Adipocyte (in vitro differentiated cells): ENCODE measurements at places on chromosomes 4 and X.

DNA sequence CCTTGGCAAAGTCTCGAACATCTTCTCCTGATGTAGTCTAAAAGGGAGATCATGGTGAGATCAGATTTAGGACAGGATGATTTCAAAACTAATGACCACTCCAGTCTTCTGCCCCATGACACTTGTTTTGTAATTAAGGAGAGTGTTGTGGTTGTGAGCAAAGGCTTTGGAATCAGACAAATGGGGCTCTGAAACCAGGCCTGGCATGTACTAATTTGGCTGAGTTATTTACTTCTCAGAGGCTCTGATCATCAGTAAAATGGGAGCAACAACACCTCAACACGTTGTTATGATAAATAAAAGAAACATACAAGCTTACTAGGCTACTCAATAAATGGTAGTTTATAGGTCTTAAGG is 106.9 kb upstream of the FTHL17 start:
- DNase-seq, result no peak

DNA sequence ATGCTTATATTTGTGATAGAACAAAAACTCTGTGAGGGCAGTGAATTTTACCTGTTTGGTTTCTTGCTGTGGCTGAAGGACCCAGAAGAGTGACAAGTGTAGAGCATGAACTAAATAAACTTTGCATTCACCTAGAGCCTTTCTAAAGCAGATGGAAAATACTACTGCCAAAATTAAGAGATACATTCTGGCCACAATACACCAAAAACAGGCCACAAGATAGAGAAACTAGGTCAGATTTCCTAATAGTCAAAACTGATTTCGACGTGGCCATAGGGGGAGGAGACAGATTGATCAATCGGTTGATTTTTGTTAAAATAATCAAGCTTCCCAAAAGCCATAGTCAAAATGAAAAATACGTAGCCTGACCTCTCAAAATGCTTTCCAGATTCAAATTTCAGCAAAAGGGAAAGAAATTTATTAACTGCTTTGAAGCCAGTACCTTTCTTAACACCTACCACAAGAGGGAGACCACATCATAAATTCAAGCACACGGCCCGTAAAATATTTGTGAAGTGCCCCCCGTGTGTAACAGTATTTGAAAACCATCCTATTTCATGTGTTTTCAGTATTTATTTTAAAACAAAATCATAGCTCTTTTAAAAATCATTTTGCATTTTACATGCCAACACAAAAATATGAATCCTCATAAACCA is 132.4 kb downstream of the CORIN start:
- peak; percentile 35 for DNase-seq

DNA sequence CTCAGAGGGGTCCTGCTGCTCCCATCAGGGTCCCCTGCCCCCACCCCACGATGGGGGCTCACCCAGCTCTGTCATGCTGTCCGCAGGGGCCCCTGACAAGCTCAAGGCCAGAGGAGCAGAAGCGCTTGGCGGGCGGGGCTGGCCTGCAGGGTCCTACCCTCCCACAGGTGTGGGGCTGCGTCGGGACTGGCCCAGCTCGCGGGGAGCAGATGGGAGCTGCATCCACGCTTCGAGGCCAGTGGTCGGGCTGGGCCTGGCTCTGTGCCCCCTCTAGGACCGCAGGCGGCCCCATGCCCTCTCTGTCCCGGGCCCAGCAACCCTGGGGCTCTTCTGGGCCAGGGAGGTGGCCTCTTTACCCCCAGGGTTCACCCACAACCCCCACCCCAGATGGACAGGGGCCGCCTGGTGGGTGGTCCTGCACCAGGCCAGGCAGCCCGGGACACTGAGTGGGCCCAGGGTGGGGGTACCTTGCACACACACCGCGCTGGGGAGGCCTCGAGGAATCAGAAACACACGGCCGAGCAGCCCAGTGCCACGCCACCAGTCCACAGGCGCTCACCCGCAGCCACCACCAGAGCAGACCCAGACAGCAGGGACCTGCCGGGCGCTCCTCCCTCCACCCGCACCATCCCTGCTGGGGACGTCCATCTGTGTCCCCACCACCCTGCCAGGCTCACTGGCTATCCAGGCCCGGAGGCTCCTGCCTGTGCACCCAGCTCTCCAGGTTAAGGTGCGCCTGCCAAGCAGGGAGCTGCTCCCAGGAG is 30.0 kb downstream of the TACC3 start:
- DNase-seq, result no peak

DNA sequence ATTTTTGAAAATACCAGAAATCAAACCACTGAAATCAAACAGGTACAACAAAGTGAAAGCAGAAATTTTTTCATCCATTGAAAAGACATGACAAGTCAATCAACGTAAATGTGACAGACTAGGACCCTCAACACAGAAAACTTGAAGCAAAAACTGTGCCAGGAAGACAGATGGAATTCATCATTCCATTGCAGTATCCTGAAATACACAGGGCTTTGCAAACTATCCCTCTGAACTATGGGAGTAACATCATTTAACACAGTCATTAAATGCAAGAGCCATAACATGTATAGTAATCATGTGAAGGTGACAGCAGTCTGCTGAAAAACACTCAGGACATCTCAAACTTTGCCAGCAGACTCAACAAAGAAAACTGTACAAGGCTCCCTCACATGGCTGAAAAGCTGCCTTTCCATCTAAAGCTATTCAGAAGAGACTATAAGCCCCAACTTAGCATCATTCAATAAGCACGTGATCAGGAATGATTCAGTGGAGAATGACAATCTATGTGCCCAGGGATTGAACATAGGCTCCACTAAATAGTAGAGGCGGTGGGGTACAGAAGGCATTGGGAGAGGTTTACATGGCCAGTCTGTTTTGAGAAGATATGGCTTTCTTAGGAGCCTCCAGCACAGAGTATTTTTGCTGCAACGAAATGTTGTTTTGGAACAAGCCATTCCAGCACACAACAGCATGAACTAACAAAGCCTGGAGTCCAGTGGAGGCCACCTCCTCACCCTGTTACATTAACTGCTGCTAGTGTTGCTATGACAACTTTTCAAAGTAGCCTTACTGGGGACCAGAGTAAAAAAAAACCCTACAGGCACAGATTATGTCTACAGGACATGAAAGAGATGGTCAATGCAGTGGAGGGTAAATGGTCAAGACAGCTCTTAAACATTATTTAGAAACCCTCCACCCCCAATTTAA is 274.5 kb upstream of the NOCT start:
- DNase-seq, result no peak

DNA sequence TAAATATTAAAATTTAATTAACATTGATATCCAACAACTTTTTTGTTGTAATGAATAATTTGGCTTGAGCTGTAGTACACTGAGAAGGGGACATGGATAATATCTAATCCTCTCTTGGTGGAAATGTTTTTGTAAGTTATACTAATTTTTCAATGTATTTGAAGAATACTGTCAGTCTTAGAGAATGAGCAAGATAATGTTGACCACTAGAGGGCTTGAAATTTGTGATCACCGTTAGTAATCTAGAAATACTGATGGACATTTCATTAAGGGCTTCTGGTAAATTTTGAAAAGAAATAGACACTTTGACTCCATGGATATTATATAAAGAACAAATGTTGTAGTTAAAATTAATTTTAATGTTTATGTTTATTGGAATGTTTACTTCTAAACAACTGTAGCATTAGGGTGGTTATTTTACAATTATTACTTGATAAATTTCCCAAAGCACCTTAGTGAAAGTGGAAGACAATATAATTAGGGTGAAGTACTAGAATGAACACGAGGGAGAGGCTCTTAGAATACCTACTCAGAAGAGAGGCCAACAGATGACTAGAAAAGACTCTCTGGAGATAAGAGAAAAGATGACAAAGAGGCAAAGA is 20.0 kb upstream of the CAMK2D start:
- peak; percentile 84 for DNase-seq

DNA sequence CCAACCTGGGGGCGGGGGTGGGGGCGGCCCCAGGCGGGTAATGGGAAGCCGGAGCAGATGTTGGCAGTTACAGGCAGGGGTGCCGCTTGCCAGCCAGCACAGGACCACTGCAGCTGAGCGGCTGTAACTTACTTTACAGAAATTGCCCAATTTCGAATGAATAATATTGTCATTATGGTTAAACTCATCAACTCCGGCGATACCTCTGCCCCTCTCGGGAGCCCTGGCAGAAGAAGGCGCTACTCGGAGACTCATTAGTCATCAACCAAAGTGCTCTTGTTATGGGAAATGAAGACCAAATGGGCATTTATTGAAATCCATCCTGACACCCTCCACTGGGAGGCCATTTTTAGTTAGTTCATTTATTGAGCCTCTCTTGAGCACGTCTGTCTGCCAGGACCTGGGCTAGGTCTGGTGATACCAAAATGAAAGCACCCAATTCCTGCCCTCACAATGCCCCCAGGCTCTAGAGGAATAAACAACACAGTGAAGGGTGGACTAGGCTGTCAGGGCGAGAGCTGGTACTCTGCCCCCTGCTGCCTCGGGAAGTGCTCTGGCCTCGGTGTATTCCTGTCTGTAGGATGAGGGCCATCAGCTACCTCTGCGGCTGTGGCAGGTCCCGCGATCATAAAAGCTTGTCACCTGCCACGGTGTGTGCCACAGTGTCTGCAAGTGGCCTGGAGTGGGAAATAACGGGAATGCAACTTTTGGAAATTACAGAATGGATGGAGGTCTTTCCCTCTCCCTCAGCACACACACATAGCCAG is 159.1 kb upstream of the PSAPL1 start:
- no peak for DNase-seq

DNA sequence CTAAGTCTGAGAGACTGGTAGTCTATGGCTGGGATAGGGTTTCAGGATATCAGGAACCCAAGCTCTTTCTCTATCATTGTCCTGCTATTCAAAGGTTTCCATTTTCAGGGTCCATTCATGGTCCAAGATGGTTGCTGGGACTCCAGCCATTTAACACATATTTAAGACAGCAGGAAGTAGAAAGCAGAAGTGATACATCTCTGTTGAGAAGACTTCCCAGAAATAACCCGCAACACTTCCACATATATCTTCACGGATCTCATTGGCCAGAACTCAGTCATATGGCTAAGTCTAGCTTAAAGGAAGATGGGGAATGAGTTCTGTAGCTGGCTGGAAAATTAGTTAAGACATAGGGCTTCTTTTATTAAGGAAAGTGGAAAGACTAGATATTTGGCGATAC is 23.8 kb downstream of the CTSO start:
- no peak for DNase-seq

DNA sequence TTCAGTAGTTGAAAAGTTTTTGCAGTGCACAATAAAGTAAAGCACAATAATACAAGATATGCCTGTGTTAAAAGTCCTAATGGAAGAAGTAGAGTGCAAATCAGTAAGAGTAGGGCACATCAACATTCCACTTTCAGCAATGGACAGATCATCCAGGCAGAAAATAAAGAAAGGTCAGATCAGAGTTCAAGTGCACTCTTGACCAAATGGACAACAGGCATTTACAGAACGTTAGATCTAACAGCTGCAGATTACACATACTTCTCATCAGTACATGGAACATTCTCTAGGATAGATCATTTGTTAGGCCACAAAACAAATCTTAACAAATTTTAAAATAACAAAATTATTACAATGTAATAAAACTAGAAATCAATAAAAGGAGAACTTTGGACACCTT is 1373.5 kb upstream of the PABPC4L start:
- DNase-seq, result no peak

GRCh38 chr4:105215609-105216313 is 69.1 kb downstream of the TET2 start:
- DNase-seq, result peak; percentile 15

GRCh38 chrX:84248226-84248625 is 60.2 kb upstream of the RPS6KA6 start:
- peak; percentile 25 for DNase-seq

- DNase-seq, result no peak
Observed at GRCh38 chr4:25859429-25860148, 3.2 kb downstream of the SEL1L3 start.

DNA sequence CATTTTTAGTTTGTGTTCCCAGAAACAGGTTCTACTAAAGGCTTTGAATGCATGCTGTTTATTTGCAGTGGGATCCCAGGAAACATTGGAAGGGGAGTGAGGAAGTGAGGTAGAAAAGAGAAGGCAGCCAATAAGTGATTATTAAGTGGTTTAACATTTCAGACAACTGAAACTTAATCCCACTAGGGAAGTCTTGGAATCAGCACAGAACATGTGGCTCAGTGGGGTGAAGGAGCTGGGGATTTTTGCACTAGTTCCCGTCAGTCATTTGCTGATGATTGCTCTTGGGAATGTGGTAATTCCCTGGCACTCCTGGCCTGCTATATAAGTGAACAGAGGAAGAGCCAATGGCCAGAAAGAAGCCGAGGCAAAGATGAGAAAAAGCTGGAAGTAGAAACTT is 1053.0 kb upstream of the IGFBP7 start:
- no peak for DNase-seq

- peak; percentile 13 for DNase-seq
Observed at GRCh38 chr4:84878546-84878945, 87.9 kb downstream of the WDFY3 start.
